ENCODE measurements at places on chromosomes 1 and 21.

GRCh38 chr1:107291987-107292386 is 151.1 kb downstream of the NTNG1 start:
- no peak for DNase-seq

- DNase-seq: no peak
These were observed 6.5 kb downstream of the RNF11 start for GRCh38 chr1:51242546-51242945.

DNA sequence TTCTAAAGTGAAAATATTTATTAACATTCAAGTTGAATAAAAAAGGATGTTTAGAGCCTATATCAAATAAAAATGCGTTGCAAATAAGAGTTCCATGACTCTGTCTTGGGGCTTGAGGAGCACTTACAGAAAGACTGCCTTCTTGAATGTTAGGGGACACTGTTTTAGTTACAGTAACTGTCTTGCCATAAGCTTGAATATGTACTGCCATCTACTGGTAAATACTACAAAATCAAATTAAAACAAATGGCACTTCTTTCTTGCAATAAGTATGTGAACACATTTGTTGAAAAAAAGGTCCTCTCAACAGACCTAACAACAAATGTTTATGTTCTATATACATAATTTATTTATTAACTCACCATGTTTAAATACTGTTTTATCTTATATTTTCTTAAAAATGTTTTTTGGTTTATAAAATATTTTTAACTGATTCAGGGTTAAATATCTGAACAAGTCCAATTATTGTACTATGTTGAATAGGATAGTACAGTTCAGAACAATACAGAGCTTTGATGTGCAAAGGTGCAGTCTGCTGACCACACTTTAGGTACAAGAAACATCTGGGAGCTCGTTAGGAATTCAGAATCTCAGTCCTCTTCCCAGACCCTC is 199.5 kb downstream of the LRRIQ3 start:
- DNase-seq: peak; percentile 3

- peak; percentile 3 for DNase-seq
These were observed 169.0 kb upstream of the AJAP1 start for GRCh38 chr1:4485398-4485797.

GRCh38 chr1:5513846-5514526 is 478.2 kb downstream of the NPHP4 start:
- DNase-seq: peak; percentile 95

DNA sequence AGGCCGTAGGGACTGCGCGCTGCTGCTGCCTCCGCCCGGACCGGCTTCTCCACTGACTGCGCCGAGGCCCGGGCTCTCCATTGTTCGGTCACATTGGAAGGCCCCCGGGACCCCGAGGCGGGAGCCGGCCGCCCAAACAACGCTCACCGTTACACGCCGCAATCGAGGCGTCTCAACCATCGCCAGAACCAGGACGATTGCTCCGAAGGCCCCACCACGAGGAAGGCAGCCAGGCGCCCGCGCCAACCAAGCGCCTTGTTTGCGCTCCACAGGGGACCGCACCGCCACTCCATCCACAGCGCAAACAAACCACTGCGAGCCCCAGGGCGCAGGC is 595 bp downstream of the GLUL start:
- no peak for DNase-seq

DNA sequence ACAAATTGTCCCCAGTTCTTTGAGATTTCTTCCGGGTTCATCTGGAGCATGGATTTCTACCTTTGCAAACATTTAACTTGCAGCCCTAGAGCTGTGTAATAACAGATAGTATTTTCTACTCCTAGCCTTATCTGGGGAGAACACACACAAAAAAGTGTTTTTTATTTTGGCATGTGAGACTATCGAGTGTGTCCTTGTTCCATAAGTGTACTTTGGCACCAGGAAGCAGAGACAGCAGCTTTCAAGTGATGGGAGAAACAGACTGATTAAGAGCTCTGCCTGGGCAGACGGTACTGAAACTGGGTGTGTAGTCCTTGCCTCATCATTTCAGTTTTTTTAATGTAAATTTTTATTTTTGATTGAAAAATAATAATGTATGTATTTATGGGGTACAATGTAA is 297.4 kb downstream of the ST6GALNAC3 start:
- DNase-seq: no peak

GRCh38 chr21:45051580-45052434 is 22.6 kb upstream of the ADARB1 start:
- DNase-seq: no peak
